Glutamatergic neuron (in vitro differentiated cells): ENCODE measurements at places on chromosomes 11 and 22.

- no peak for DNase-seq
These were observed 55.0 kb upstream of the ARFGAP3 start for GRCh38 chr22:42912059-42912458.

GRCh38 chr11:34148504-34149165 lies 43.2 kb downstream of the NAT10 start:
- peak; percentile 84 for DNase-seq

DNA sequence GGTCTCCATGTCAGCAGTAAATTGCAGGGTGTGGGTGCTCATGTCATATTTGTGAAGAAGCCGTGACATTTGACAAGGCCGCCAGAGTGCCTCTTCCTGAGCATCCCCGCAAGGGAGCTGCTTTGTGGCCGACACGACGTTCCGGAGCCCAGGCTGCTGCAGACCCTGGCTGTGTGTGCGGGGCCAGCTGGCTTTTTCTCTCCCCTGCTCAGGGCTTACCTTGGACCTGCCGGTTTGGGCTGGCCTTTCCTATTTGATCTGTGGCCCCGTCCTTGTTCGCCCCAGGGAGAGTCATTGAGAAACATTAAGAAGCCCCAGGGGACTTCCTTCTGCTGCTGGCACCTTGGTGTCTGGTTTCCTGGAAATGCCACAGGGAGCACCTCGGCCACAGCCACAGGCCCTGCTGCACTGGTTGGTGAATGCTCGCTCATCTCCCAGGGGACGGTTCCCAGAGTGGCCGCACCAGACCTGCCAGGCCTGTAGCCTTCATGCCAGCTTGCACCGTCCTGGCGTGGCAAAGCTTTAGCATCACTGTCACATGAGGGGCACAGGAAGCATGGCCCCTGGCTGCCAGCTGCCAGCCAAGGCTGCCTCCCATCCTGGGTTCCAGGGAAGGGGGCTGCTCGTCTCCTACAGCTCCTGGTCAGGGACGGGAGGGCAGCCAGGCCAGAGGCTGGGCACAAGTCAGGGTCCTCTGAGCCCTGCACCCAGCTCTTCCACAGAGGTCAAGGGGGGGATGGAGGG lies 5.4 kb downstream of the GRK2 start:
- peak; percentile 43 for DNase-seq

- DNase-seq = no peak
These were observed 209.1 kb downstream of the DDX10 start for GRCh38 chr11:108873941-108874340.

- no peak for DNase-seq
These were observed 191.2 kb upstream of the TBCEL start for GRCh38 chr11:120832481-120833238.

GRCh38 chr11:38156495-38157146 lies 1558.6 kb upstream of the RAG2 start:
- no peak for DNase-seq

- DNase-seq = no peak
These were observed 112.8 kb downstream of the FBXO7 start for GRCh38 chr22:32587449-32587848.

DNA sequence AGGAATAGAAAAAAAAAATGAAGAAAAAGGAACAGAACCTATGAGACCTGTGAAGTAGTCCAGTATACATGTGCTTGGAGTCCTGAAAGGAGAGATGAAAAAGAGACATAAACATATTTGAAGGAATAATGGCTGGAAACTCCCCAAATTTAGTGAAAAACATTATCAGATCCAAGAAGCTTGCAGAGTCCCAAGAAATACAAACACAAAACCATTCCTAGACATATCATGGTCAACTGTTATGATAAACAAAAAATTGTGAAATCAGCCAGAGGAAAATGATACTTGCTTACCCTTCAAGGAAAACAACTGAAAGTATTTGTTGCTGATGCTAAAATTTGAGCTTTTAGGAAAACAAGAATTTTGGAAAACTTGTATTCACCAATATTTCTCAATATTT lies 250.1 kb downstream of the DDX10 start:
- DNase-seq = no peak

DNA sequence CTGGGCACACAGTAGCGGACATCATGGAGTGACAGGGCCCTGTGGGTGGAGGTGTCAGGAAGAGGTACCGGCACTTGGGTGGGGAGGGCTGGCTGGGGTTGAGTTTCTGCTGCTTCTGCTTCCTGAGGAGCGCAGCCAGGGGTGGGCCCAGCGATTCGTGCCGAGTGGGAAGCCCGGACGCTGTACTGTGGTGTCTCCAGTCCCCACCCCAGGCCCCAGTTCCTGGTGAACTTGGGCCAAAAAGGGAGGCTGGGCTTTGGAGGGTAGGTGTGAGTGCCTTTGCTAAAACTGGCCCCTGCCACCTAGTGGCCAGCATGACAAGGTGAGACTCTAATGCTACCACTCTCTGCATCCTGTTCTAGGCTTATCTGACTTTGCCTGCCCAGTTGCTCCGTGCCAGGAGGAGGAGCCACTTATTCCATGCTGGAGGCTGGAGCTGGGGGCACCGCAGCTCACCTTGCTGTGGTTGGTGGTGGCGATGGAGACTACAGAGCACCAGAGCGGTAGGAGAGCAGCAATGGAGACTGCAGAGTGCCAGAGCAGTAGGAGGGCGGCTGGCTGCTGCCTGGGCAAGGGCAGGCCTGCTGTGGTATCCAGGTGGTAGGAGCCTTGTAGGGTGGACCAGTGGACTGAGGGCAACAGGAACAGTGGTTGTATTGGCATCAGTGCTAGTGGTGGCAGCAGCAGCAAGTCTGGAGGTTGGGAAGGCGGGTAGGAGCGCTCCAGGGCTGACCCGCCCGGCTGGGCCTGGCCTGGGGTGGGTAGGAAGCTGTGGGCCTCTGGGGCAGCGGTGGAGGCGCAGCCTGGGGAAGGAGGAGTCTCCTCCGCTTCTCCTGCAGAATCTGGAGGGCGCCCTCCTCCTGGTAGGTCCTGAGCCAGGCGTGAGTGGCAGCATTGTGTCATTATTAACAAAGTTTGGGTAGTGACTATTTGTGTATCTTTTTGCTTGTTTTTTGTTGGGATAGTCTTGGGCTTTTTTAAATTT lies 2.2 kb upstream of the RFPL2 start:
- no peak for DNase-seq

DNA sequence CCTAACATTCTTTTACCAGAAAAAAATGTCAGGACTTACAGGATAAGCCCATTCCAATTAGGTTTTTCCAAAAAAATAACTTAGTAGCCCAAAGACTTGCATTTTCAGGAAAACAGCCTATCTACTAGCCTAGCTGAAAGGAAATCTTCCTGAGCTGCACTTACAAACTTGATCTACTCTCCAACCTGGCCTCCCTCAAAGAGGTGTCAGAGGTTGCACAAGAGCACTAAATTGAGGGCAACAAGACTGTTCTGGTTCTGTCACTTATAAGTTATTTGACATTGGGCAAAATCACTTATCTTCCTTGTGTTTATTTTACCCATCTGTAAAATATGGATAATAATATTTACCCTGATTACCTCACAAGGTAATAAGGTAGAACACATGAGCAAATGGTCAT lies 7.9 kb upstream of the SOX6 start:
- no peak for DNase-seq

DNA sequence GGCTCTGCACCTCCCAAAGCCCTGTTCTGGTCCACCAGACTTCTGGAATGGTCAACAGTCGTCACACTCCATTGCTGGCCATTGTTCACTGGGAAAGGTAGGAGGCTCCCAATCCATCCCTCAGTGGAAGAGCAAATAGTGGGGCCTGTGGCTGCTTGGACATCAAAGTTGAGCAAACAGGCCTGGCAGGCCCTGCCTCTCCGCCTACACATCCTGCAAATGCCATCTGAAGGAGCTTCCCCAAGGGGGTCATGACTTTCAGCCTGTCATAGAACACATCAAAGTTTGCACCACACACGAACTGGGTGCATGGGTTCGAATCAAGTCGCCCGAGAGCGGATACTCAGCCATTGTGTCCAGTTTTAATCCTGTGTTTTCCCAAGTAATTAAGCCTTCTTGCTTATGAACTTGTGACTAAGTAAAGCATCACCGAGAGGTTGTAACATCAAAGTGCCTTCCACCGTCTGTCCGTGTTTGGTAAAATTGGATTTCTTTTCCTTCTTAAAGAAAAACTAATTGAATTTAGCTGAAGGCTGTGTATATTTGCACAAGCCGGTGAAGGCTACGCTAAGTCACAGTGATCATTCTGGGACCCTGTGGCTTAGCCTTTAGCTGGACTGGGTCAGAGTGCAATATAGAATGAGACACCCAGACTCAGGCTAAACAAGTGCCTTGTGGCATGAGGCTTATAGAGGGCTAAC lies 36.1 kb downstream of the CLPB start:
- no peak for DNase-seq

DNA sequence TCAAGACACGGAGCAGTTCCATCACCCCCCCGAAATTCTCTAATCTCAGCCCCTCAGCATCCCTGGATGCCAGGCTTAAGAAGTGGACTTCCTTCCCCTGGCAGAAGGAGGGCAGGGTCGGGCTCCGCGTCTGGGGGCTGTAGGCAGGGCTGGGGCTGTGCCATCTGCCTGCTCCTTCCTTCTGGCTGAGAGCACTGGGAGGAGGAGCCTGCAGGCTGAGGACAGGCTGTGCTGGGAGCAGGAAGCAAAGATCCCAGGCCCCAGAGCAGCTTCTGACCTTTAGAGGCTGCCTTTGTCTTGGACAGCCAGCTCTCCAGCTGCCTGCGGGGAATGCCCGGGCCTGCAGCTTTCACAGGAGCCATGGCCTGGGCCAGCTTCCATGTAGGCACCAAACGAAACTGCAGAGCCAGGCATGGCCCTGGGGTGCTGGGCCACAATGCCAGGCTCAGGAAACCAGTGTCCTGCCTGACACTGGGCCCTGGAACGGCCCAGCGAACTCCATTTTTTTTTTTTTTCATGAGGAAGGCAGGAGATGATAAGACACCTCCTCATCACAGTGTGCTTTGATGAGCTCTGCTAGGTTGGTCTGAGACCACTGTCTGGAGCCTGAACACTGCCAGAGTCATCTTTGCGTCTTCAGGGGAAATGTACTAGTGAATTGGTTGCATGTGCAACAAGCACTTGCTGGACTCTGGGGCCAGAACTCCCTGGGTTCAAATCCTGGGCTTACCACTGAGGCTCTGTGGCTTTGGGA lies 67.9 kb downstream of the MCM5 start:
- peak; percentile 66 for DNase-seq

DNA sequence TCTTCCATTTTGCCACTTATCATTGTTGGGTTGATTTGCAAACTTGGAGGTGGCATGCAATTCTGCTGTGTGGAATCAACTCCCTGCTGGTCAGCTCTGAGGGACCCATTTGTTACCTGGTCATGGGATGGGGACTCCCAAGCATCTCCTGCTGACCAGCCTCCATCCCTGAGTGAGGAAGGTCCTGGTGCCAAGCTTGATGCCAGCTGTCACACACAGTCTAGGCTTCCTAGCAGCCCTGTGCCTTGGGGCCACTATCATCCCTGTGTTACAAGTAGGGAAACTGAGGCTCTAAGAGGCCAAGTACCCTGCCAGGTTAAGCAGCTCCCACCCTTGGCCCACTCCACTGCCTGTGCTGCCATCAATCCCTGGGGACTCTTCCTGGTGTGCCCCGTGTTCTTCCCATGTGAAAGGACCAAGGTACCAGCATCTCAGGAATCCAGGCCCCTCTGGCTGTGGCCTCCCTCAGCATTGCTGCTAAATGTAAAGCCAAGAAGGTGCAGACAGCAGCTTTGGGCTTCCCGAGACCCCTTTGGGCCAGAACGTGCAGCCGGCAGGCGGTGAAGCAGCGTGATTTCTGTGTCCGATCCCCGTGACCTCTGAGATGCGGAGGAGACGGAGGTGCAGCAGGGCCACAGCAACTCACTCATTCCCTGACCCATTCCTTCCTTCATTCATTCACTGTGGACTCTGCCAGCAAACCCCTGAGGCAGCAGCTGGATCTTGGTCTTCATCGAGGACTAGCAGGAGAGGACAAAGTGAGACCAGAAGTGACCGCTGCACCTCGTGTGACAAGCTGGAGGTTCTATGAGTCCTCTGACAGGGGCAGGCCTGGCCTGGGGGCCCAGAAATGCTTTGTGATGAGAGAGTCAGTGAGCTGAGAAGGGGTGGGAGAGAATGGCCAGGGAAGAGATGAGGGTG lies 49.7 kb downstream of the MYEOV start:
- DNase-seq = no peak

GRCh38 chr11:78200553-78200952 lies 11.8 kb downstream of the USP35 start:
- no peak for DNase-seq

- DNase-seq = no peak
These were observed 1.9 kb downstream of the NNMT start for GRCh38 chr11:114297806-114298709.

- no peak for DNase-seq
These were observed 38.3 kb upstream of the LRRC55 start for GRCh38 chr11:57143459-57143858.

- DNase-seq = no peak
These were observed 106.7 kb downstream of the CCDC81 start for GRCh38 chr11:86481399-86481798.

GRCh38 chr11:130085671-130086290 lies 16.1 kb downstream of the APLP2 start:
- no peak for DNase-seq

DNA sequence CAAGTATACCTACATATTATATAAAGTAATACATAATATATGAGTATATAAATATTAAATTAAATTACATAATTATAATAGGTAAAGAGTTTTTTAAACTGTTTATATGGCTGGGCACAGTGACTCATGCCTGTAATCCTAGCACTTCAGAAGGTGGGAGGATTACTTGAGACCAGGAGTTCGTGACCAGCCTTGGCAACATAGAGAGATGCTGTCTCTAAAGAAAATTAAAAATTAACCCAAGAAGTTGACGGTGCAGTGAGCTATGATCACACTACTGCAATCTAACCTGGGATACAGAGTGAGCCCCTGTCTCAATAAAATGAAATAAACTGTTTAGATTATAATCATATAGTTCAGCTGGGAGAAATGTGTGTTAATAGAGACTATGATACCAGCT lies 363.0 kb downstream of the DDX10 start:
- DNase-seq = no peak
